Activated T-cell treated with anti-CD3 and anti-CD28 coated beads for 4 hours (primary cell): ENCODE measurements at places on chromosomes 3 and 15.

- DNase-seq, result no peak
Observed at GRCh38 chr15:65374821-65375401, 2.9 kb downstream of the IGDCC3 start.

- DNase-seq, result peak; percentile 42
Observed at GRCh38 chr15:72229076-72229946, 1.7 kb downstream of the PKM start.

DNA sequence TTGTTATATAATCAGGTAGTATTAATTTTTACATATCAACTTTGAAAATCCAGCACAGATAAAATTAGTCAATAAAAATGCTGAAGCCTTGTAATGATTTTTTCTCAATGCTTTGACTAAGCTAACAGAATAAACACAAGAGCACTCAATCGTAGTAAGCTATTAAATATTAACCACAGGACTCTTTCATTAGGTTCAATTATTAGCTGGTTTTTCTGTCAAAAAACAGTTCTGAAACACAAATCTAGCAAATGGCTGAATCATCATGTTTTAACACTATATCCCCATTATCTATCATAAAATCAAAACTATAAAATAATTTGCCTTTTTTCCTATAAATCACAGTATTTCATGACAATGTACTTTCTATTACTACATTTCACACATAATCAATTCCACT, 69.6 kb downstream of the PLOD2 start:
- no peak for DNase-seq

- DNase-seq, result no peak
Observed at GRCh38 chr3:179244878-179245277, 6.0 kb downstream of the KCNMB3 start.

- DNase-seq, result no peak
Observed at GRCh38 chr3:40661284-40661683, 136.5 kb downstream of the ZNF621 start.

DNA sequence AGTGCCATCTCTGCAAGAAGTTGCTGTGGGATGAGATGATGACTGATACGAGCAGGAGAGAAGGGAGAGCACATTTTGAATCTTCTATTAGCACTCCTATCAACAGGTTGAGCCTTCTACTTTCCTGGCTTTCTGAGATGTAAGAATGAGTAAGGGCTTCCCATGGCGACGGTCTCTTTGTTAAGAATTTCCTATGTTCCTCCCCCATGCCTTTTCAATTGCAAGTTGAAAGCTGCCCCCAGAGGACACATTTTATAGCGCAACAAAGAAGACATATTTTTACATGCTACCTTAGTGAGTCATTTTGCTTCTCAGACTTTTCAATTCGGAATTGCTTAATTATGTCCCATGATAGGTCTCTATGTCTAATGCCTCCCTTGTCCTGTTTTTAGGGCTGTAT, 71.3 kb upstream of the LRTM1 start:
- DNase-seq, result no peak
